ENCODE measurements at places on chromosomes 12 and 14.

GRCh38 chr14:93759719-93760307 lies 28.5 kb downstream of the PRIMA1 start:
- no peak for DNase-seq

GRCh38 chr12:80821513-80822000 lies 104.8 kb downstream of the MYF5 start:
- no peak for DNase-seq

GRCh38 chr12:24632466-24632865 lies 316.4 kb downstream of the BCAT1 start:
- DNase-seq: no peak

DNA sequence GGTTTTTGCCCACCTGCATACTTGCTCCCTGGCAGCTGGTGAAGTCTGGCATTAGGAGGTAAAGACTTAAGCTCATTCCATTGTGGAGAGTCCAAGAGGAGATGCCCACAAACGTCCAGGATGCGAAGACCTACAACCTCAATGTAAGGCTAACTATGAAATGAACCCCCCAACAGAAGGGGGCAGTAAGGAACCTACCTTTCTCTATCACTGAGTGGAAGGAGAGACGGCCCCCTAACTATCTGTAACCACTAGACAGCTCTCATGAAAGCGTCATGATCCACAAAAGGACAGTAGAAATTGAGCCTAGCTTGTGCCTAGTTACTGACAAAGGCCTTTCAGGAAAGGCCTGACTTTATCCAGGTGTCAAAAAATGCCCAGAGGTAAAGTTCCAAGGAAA lies 55.3 kb downstream of the ZFYVE21 start:
- no peak for DNase-seq

DNA sequence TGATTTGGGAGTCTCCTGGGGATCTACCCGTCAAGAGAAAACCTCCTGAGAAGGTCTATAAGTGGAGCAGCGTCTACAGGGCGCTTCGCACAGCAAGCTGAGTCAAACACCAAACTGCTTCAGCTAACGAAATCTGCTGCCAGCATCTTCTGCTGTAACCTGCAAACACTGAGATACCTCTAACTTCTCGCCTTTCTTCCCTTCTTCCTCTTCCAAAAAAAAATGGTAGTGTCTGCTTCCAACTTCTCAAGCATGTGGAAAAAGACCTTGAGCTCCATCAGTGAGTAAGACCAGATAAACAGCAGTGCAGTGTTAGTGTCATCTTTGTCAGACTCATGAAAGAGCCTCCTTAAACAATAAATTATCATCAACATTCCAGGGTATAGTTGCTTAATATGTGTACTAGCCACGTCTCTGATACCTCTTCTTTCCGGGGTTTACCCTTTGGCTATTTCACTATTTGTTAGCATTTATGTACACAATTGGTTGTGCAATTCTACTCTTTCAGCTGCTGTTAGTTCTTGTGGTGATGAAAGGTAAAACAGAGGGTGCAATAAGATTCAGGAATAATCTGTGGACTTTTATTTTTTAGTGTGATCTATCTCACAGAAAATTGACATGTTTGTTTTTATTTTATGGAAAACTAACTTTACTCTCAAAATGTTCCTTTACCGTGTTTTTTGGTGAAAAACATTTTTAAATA lies 81.6 kb downstream of the LLPH start:
- no peak for DNase-seq

DNA sequence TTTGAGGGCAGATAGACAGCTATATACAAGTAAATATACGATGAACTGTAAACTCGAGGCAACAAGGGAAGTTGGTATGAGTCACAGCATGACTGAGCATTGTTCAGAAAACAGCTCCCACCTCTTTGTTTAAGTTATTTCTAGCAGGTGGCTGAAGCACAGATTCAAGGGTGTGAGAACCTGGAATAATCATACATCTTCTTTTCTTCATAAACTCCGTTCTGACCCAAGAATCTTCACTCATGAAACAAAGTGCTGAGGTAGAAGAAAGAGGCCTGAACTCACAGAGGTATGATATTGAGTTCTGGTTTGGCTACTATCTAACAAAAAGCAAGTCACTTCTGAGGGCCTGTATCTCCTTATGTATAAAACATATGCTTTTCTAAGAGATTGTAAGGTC lies 364.1 kb upstream of the KITLG start:
- DNase-seq: no peak

DNA sequence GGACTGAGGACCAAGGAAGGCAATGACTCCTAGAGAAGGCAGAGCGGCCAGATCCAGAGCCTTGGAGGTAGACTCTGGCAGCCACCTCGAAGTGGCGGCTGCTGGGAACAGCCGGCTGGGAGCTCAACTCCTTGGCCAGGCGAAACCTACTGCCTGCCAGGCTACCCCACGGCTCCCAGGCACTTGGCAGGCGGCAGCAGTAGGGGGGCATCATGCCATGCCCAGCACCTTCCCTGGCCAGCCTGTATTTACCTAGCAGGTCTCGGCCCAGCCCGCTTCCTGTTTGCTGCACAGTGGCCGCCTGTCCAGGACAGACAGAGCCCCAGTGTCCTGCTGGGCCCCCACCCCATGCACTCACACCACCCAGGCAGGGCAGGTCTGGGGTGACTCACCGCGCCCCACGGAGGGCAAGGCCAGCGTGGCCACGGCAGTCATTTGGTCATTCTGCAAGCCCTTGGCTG lies 10.2 kb downstream of the TRPV4 start:
- no peak for DNase-seq

DNA sequence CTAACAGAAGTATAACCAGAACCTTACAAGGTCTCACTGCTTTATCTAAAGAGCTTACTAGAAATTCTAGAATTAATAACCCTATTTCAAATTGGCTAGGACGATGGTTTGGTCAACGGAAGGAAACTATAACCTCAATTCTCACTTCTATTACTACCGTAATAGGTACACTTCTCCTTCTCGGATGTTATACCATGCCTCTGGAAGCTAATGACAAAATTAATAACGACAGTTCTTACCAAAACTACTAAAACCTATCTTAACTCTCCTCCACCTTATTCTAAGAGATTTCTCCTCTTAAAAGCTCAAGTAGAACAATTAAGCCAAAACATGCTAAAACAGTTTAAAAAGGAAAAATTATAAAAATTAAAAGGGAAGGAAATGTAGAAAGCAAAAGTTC lies 23.7 kb upstream of the UBC start:
- no peak for DNase-seq

- DNase-seq: no peak
These were observed 46.6 kb upstream of the CDKN3 start for GRCh38 chr14:54350203-54350602.

- no peak for DNase-seq
These were observed 32.7 kb upstream of the VPS37B start for GRCh38 chr12:122928404-122929147.

DNA sequence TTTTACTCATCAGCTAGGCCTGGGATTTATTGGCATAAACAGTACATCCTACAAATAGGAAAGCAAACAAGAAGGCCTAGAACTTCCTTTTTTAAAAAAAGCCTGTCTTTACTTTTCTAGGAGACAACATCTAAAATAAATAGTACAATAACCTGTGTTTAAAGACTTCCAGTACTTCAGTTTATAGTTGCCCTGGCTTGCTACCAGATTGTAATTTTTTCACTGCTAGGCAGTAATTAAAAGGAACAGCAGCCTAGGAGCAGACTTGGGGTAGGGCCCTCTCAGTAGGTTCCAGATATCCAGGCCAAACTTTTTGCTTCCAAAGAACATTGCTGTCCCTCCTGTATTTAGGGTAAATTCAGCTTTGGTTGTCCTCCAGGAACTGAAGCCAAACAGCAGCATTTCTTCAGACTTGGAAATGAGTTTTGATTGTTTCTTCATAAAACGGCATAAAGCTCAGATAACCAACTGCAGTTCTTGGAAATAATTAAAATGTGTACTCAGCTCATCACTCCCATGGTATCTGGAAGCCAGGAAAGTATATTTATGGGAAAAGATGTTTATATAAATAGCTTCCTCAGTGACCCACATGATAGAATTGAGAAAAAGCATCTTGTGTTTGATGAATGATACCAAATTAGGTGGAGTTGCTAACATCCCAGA lies 61.7 kb downstream of the PPP1R36 start:
- no peak for DNase-seq

- DNase-seq: no peak
These were observed 151.9 kb downstream of the GXYLT1 start for GRCh38 chr12:41992692-41993215.

All from T-helper 2 cell (primary cell).